HT1080 (cell line): ENCODE measurements at places on chromosomes 11 and 22.

DNA sequence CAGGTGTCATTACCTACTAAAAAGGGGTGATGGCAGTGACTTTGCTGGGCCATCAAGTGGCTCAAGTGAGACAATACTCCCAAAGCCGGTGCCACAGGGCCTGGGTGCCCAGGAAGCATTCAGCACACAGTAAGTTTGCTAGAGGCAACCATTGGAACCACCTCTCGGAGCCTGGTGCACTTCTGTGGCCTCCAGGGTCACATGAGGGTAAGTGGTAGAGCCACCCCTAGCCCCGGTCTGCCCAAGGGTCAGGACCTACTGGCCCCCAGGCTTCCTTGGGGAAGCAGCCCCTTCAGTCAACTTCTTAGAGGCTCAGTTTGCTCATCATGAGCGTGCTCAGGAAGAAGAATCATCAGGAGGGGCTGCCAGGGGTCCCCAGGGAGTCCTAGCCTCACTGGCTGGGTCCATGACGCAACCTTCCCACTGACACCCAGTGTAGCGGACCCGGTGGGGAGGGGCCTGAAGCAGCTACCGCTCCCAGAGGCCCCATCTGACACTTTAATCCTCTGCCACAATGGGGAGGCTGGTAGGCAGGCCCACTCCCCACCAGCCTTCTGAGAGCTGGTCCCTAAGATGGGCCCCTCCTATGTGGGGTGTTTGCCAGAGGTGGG is 17.5 kb upstream of the RASL10A start:
- DNase-seq: no peak

DNA sequence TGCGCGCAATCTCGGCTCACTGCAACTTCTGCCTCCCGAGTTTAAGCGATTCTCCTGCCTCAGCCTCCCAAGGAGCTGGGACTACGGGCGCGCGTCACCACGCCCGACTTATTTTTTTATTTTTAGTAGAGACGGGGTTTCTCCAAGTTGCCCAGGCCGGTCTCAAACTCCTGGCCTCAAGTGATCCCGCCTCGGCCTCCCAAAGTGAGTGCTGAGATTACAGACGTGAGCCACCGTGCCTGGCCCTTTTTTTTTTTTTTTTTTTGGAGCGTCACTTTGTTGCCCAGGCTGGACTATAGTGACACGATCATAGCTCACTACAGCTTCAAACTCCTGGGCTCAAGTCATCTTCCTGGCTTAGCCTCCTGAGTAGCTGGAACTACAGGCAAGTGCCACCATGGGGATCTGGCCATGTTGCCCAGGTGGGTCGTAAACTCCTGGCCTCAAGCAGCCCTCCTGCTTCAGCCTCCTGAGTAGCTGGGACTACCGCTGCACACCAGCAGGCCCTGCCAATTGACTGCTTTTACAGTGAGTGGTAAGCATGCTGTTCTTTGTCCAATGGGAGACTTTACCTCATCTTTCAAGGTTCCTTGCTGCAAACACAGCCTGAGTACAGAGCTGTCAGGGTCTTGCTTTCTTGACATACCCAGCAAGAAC is 600 bp upstream of the CENPM start:
- no peak for DNase-seq

- DNase-seq: no peak
Observed at GRCh38 chr11:124920870-124921609, 2.0 kb downstream of the HEPN1 start.

DNA sequence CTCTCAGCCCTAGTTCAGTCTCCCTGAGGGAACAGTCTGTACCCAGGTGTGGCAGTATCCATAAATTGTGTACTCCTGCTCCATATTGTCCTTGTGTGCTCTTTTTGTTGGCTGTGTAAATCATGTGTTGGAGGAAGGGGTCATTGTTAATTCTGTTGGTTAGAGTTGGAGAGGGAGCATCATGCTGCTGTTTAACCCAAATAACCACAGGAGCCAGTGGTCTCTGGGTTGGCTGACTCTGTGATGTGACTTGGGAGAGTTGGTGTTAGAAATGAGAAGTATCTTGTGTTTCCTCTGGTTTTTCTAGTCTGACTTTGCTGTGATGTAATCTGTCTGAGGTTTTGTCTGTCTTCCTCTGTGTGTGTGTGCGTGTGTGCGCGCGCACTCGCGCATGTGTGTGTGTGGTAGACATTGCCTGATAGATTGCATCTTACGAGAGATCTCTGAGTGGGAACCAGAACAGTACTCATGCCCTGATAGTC is 30.5 kb downstream of the CTNND1 start:
- DNase-seq: peak; percentile 38

- no peak for DNase-seq
Observed at GRCh38 chr11:21343204-21343603, 673.8 kb downstream of the NELL1 start.

DNA sequence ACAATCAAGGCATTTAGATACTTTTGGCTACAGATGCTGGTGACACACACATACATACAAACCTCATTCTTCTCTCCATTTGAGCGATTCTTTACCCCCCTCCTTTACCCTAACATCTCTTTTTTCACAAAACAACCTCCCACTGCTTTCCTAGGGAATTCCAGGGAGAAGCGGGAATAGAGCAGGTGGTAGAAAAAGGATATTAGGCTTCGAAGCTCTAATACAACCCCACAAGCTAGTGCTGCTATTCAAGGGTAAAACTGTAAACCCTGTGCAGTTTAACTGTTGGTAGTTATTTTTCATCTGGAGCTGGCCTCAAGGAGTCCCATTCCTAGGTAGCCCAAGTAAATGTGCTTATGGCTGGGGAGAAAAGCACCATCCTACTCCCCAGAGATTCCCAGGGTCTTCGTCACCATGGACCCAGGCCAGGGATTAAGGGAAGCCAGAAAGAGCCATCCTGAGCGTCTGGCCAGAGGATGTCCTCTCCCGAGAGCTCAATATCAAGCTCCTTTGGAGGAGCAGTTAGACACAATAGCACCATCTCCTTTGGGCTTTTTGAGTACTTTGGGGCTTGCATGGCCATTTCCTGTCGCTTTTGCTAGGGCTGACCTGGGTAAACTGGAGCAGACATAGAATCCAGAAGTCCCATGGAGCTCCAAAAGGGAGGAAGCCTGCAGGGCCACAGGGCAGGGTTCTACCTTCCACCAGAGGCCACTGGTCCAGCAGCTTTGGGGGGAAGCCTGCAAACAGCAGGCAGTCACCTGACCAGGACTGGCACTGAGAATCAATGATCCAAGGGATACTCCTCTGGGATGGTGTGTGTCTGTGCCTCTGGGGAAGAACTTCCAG is 3.1 kb downstream of the MAML2 start:
- DNase-seq: no peak
